ENCODE measurements at places on chromosomes 7 and 10.

- DNase-seq = no peak
These were observed 380.9 kb upstream of the SEMA3C start for GRCh38 chr7:81299711-81300110.

DNA sequence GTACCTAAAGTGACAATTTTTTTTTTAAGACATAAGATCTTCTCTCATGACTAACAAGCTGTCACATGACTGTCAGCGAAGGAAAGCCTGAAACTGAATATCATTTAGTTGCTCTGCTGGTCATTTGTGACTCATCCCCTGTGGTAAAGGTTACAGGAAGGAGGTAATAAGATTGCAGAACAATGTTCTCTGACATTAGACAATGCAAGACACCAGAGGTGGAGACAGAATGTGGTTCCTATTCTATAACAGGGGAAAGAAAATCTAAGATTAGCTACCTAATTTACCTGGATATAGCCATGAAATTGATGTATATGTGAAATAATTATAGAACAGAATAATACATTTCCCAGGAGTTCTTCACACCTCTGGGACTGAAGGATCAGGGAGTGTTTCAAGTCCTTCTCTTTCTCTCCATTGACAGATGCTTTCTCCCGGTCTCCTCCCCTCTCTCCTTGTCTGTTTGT lies 47.7 kb downstream of the LRGUK start:
- peak; percentile 55 for DNase-seq

DNA sequence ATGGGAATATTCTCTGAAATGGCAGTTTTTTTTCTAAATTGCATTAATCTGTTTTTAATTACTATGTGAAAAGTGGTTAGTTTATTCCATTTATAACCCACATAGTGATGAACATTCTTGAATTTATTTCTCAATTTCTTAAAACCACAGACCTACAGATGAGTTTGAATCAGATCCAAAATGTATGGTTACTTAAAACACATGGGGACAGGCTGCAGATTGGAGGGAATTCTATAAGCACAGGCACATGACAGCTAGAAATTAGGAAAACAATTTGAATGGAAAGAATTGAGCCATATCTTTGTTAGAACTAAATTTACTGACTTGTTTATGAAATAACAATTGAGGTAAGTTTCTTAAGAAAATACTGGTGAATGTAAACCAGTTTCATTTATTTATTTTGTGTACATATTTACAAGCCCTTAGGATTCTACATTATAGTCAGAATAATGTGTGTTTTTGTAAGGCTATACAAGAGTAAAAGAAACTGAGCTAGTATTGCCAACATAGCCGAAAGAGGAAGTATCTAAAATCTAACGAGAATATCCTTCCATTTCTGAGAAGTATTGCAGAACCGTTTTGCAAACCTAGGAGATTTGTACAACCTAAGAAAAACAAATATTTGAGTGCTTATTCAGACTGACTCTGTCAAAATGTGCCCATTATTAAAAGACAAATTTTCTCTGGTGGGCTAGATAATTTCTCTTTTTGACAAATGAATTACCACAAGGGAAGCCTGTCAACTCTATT lies 434.3 kb upstream of the SEMA3D start:
- DNase-seq = no peak

GRCh38 chr10:11345224-11346054 lies 266.0 kb downstream of the USP6NL start:
- no peak for DNase-seq

DNA sequence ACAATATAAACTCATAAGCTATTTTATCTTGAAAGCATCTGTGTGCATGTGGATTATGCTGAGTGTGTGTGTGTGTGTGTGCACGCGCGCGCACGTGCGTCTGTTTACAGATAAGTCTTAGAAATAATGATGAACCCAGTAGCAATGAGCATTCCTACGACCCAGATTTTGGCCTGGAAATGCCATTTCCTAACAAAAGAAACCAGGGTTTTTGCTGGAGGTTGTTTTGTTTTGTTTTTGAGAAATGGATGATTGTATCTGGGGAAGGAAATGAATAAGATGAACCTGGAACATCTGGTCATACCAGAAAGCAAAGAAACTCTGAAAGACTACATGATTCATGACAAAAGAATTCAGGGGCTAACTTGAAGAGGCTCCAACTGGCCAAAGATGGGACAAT lies 22.1 kb upstream of the LMOD2 start:
- DNase-seq = no peak

- DNase-seq = no peak
These were observed 95.8 kb downstream of the HIP1 start for GRCh38 chr7:75642810-75643486.

DNA sequence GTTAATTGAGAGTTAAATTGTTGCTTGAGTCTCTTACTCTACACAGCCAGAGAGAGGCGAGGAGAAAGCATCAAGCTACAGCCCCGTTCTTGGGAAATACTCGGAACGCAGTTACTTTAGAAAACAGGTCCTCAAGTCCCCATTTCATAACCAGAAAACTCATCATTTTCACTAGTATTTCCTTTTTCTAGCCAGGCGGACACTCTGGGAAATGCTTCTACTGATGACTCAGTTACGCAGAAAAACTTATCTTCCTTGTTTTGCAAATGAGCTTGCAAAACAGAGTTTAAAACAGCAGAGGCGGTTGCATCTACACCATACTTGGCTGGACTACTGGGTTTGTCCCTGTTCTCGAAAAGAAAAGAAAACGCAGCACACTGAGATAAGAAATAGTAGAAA lies 111.4 kb upstream of the FGFR2 start:
- DNase-seq = no peak

DNA sequence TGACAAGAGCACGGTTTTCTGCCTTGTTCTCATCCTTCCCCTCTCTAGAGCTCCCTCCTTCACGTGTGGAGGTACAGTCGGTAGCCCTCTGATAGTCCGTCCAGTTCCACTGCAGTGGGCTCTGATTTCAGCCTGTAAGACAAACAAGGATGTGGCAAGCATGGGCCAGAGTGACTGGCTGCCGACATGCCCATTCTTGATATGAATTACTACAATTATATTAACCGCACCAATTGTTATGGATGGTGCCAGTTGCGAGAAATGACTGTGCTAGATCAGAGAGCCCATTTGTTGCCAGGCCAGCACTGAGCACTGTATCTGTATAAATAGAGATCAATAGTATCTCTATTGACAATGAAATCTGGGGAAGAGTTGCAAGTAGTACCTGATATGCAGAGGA lies 146.6 kb downstream of the CHN2 start:
- no peak for DNase-seq

DNA sequence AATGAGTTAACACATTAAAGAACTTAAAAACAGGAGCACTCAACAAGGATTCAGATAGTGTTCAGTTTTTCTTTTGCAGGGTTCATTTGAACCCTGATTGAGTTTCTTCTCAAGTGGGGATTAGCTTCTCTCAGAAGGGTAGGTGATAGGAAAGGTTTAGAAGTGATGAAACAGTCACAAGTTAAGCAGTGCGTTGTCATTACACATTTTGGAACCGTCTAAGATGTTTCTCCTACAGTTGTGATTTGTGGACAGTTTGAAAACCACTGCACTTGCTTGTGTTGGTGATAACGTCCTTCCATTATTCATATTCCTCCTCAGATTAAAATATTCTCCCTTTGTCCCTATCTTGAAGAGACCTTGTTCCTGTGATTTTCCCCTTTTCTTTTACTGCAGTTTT lies 2.7 kb downstream of the STMP1 start:
- no peak for DNase-seq

DNA sequence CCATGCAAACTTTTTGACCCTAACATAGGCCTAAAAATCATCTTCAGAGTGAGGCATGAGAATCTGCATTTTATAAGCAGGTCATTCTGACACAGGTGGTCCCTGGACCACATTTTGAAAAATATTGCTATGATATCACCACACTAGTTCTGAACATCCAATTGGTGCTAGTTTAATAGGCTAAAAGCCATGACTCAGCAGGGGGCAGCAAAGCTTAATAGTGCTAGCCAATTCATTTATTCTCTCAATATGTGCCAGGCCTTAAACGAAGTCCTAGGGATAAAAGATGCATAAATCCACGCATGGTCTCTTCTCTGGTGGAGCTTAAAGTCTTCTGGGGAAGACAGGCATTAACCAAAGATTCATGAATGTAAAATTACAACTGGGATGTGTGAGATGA lies 10.2 kb upstream of the SLC25A28 start:
- DNase-seq = peak; percentile 10

DNA sequence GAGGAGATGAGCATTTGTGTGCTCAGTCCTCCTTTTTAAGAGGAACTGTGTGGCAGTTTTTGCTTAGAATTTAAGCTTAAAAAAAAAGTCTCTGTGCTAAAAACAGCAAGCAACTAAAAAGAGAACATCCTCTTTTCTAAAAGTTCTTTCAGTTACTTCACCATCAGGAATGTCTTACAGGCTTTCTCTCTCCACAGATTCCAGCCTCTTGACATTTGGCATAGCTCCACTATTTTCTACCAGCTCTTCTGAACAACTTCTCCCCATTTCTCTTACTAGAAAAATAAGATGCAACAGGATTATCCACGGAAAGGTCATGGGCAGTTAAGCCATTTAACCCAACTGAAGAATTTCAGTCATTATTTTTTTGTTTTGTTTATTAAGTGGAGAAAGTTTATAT lies 13.2 kb downstream of the PCLO start:
- no peak for DNase-seq

- no peak for DNase-seq
These were observed 43.5 kb upstream of the CACUL1 start for GRCh38 chr10:118798231-118798662.

GRCh38 chr10:133156674-133157579 lies 3.1 kb upstream of the KNDC1 start:
- no peak for DNase-seq

DNA sequence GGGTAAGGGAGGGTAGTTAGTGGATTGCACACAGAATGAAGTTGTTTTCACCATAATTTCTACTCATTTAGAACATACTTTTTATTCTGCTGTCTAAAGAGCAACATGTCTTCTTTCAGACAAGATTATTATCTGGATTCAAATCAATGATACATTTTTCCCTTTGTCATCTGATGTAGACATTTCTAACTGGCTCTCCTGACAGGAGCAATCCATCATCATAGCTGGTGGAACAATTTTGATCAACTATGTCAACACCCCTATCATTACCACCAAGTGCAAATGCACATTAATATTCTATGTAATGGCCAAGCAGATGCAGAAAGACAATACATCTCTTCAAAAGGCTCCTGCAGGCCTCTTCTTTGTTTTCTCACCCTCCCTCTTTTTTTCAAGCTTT lies 672.9 kb upstream of the LRRTM3 start:
- no peak for DNase-seq

DNA sequence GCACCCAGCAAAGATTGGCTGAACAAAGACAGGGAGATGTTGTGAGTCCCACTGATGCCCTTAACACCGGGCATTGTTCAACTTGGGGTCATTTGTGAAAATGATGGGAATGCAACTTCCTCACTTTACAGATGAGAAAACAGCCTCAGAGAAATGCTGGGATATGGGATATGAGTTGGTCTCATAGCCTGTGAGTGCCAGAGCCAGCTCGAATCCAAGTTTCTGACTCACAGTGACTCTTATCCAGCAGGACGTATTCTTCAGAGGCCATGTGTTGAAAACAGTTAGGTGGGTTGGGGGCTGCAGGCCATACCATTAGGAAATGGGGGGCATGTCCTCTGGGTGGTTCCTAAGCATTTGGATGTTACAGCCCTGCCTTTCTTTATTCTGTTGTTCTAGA lies 45.2 kb downstream of the KIAA1217 start:
- DNase-seq = no peak

DNA sequence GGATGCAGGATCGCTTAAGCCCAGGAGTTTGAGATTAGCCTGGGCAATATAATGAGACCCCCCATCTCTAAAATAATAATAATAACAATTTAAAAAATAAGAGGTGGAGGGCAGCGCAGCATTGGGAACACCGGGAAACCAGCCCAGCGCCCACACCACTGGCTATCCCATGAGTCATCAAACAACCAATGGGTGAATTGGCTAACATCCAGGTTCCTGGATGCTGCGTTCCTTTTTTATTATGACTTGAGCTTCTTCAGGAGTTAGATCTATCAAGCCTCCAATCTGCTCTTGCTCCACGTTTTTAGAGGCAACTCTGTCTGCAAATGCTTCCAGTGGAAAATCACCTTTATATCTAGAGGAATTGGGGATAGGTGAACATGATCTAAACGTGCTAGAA lies 10.0 kb upstream of the LRRC4 start:
- no peak for DNase-seq

GRCh38 chr10:7792541-7792940 lies 4.6 kb downstream of the ATP5F1C start:
- DNase-seq = no peak

DNA sequence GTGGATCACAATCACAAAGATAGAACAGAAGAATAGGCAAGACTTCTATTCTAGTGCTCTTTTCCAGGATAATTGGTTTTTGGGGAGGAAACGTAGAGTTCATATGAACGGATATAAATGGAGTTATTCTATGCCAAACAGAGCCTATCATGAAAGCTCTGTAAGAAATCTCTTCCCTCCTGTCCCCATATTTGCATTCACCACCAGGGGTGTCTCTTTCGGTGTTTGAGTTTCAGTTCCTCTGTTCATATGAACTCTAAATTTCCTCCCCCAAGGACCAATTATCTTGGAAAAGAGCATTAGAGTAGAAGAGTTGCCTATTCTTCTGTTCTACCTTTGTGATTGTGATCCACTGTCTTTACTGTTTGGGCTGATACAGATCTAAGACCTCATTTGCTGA lies 48.3 kb upstream of the CDC14C start:
- DNase-seq = no peak

- no peak for DNase-seq
These were observed 114.1 kb upstream of the PDLIM1 start for GRCh38 chr10:95404864-95405263.

DNA sequence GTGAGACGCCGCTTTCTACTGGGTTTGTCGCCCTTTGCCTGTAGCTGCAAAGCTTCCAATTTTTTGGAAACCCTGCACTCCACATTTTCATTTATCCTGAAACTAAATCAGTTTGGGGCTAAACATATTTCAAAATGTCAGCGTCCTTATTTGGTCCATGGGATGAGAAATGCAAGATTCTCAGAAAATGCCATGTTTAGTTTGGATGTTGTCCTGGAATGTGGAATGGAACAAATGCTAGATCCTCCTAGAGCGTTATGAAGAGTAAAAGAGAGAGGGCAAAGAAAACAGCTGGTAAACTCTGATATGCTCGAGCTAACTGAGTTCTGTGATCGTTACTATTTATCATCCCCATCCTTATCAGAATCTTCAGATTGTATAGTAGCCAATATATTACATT lies 236.9 kb downstream of the KLF6 start:
- peak; percentile 16 for DNase-seq

- no peak for DNase-seq
These were observed 238.4 kb upstream of the ZMIZ1 start for GRCh38 chr10:78830062-78830975.

DNA sequence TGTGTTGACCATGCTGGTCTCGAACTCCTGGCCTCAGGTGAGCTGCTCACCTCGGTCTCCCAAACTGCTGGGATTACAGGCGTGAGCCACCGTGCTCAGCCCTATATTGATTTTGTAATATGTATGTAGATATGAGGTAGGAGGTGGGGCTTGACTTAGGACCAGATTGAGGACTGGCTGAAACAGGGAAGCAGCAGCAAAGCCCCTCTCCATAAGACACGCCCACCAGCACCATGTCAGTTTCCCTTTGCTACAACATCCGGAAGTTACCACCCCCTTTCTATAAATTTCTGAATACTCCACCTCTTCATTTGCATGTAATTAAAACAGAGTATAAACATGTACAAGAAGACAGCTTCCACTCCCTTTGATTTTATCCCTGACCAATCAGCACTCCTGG lies 47.9 kb upstream of the MYL10 start:
- no peak for DNase-seq

Measured in amniotic stem cell (primary cell).